Substantia nigra (tissue), 51 donors: ENCODE measurements at places on chromosomes 16 and 17.

- DNase-seq, result no peak
Observed at GRCh38 chr16:84042879-84043485, 387 bp upstream of the SLC38A8 start.

- DNase-seq, result no peak
Observed at GRCh38 chr16:53457670-53458069, 23.4 kb downstream of the RBL2 start.

DNA sequence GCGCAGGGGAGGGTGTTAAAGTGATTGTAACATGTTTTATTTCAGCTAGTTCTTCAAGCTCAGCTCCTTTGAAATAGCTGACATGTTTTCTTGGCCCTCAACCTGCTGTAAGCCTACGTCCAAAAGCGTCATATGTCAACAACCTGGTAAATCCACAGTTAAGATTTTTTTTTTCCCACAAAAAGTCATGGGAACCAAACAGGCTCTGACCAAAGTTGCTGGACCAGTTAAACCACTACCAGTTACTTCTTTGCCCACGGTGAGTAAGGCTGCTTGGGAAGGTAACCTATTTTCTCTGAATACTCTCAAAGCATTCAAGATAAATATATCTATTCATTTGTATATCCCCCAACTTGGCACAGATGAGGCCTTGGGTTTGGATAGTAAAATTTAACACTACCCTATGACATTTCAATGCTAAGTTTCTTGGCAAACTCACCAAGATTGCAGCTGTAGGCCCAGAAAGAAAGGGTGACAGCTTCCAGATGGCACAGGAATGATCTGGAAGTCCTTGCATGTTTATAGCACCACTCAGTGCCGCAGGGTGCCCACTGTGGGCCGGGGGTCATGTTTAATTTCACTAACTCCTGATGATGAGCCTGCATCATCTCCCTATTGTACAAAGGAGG lies 166.2 kb downstream of the XYLT1 start:
- DNase-seq, result no peak

DNA sequence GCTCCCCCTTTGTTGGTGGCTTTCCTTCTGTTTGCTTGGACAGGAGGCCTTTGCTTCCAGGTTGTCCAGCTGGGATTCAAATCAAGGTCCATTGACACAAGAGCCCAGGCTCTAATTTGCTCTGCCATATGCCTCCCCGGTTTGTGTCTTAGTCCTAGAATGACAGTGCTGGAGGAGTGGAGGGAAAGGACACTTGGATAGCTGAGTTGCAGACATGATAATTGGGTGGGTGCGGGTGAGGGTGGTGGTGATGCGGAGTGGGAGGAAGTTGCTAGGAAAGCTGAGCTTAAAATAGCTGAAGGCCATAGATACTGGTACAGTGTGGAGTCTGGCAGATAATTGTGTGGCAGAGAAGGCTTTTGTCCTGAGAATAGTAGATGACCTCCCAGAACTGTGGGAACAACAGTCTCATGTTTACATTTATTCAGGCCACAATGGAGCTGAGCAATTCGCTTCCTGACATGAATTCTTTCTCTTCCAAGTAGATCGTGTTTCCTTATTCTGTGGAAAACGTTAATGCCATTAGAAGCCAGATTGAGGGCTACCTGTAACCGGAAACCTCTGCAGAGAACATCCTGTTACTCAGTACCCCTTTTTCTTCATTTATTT lies 23.8 kb downstream of the SEC14L1 start:
- no peak for DNase-seq

DNA sequence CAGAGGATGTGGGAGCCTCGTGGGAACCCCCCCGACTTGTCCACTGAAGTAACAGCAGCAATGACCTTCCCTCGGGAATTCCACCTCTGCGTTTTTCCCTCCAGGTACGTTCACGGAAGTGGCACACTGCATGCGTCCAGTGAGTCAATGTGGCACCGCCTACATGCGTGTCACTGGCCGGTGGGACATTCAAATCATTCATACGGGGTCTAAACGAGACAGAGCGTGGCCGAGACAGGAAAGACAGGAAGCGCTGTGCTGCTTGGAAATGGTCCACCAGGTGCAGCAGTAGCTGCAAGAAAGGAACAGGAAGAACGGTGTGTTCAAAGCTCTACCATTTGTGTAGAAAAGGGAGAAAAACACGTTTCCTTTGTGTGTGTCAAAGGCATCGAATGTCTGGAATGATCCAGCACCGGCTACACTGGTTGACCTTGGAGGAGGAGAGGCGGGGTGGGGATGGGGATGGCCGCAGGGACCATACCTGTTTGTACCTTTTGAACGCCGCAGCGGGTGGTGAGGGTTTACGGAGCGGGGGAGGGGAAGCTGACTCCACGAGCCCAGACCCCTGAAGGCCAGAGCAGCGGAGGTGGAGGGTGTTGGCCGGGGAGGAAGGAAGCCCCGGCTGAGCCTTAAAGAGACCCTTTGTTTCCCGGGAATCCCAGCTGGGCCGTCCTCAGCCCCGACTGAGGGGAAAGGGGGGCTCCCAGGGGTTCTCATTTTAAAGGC lies 1.7 kb upstream of the PGAP6 start:
- DNase-seq, result no peak
